Stimulated activated CD4-positive, alpha-beta T cell treated with anti-CD3 and anti-CD28 coated beads, TNF-alpha, amount 100 ng/mL, for 24 hours (primary cell): ENCODE measurements at places on chromosomes 4 and X.

DNA sequence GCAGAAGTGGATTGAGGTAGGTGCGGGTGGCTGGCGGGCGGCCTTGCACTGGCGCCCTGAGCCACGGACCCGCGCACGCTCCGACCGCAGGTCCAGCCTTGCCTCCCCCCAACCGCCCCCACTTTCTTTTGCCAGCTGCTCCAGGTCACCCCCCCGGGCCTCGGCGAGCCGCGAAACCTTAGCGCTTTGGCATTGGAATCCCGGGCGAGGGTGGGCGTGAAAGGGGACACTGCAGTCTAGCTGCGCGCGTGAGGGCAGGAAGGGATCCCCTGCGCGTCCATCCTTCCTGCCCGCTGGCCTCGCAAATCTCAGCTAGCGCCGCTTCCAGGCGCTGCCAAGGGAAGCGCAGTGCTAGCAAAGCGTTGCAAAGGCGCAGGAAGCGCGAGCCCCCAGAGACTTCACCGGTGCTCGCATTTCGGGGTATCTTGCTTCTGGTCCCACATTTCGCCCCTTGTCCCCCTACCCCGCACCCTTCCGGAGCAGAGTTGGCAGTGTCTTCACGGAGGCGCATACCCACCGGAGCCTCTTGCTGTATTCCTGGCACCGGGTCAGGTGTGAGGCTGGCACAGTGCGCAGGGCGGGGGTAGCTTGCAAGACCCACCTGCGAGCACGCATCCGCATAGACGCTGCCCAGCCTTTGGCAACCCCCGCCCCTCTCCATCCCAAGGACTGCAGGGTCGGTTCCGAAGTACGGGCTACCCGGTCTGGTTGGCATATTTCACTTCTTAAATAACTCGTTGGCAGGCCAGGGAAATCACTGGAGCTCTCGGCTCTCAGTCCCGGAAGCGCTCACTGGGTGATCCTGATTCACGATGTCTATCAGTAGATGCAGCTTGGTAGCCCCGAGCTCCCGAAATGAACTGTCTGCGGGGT lies 104.4 kb downstream of the UCHL1 start:
- no peak for DNase-seq

DNA sequence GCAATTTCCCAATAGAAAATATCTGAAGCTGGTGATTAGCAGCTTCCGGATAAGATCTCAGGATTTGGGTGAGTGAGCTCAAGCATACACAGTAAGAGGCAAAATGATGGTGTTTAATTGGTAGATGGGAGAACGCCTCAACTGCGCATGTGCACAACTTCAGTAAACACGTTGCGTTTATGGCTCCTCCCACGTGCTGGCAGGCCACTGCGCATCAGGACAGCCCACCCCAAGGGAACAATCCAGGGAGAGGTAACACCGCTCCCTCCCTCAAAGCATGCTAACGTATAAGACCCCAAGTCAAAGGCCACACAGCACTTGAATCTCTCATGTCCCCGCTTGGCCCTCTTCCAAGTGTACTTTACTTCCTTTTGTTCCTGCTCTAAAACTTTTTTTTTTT lies 10.3 kb upstream of the CENPU start:
- DNase-seq, result no peak

GRCh38 chr4:140877781-140878180 lies 121.6 kb upstream of the TBC1D9 start:
- no peak for DNase-seq

GRCh38 chr4:560731-561291 lies 15.3 kb downstream of the TMEM271 start:
- no peak for DNase-seq

DNA sequence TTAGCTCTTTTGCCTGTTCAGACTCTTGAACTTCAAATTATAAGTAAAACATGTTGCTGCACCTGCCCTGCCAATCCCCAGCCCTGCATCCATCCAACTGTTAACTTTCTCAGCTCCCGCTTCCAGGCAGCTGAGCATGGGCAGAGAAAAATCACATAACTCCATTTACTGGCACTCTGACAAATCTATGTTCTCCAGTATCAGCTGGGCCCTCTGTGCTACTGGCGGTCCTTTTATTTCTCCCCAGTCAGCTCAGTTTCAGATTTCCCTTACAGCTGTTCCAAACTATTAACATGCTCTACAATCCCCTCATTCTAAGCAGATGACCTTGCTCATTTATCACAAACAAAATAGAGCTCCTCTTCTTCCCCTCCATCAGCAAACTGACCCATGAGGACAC lies 240.4 kb upstream of the TET2 start:
- no peak for DNase-seq

DNA sequence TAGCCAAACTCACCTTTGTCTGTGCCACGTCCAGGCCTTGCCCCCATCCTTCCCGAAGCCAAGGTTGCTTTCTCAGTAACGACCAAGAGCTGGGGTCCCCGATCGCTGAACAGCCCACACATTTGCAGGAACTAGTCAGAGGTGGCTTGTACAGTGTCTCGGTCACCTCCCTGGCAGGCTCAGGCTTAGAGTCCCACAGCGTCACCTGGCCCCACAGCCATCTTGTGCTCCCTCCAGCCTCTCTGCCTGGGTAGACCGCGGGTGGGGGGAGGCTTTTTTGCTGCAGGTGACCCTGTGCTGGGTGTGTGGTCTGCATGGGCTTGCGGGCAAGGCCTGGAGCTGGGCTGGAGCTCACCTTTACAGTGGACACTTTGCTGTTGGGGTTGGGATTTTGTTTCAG lies 60.2 kb downstream of the PSAPL1 start:
- DNase-seq, result no peak

DNA sequence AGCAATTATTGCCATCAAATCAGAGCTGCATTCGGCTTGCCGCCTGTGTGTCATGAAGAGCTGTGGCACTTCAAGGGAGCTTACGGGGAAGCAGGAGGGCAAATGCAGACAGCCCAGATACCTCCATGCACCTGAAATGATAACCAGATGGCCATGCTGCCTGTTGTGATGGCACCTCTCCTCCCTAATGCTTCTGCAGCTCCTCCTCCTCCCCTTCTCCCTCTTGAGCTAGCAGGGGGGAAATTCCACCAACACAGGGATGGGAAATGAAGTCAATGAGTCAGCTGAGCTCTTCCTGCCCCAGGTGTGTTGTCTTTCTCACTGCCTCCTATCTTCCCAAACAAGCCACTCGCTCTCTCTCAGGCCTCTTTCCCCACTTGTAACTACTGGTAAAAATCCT lies 565.0 kb downstream of the BCOR start:
- no peak for DNase-seq

GRCh38 chr4:83212041-83212851 lies 72.4 kb downstream of the COQ2 start:
- no peak for DNase-seq

DNA sequence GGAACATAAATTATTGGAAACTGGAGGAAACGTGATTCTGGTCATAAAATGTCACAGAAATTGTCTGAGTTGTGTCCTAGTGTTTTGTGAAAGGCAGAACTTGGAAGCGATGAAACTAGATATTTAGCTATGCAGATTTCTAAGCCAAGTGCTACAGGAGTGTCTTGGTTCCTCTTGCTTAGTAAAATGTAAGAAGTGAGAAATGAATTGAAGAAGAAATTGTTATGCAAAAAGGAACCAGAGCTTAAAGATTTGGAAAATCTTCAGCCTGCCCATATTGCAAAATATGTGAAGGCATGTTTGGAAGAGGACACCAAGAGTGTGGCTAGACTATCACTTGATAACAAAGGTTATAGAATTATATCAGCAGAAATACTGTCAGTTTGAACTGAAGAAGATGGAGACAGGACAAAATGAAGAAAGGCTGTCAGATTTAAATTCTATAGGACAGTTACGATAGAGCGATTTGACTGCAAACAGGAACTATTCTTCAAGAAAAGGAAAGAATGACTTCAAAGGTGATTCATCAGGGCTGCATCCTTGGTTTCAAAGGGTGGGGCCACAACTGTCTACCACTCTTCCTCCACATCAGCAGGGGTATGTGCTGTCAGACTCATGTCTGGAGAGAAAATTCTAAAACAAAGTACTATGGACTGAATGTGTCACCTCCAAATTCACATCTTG lies 9.4 kb upstream of the CDS1 start:
- DNase-seq, result no peak
